ENCODE measurements at places on chromosomes 12 and 14.

DNA sequence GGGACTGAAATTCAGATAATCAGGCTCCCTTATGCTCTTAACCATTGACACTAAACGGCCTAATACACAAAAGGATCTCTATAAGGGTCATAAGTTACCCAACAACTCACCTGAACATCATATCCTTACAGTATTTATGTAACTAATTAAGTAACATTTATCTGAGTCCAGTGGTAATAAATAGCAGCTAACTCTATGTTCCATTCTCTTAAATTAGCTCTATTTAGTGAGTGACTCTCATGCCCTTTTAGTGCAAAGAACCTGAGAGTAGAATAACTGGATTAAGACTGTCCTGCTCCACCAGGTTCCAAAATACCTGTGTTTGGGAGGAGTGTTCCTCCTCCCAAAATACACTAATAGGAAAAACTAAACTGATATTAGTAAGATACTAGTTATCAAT, 9.8 kb downstream of the SCAF11 start:
- DNase-seq: no peak

- DNase-seq: no peak
These were observed 8.1 kb upstream of the PTGDR start for GRCh38 chr14:52259434-52259833.

DNA sequence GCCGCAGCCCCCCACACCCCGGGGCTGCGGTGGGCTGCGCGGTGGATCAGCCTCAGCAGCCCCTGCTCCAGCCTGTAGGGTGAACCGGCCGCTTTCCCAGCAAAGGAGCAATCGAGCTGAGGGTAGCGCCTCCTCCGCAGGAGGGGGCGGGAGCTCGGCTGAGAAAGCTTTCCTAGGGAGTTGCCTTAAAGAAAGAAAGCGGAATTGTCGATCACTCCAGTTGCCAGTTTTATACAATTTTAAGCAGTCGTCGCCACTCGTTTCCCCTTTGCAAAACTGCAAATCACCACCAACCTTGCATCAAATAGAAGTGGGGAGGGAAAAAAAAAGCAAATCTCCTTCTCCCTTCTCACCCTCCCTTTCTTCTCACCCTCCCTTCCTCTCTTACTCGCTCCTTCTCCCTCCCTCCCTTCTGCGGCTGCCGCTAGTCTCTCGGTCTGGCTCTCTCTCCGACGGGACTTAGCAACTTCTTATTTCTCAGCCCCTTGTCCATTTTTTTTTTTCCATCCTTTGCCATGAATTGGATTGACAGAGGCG, at the start of gene PDE3A:
PDE3A (plus strand) TSS at position 424 of the 537 bp plus-strand sequence. CDS start 748 bp downstream, outside the sequence.
- no peak for DNase-seq

GRCh38 chr12:101287357-101287756, 7.5 kb downstream of the UTP20 start:
- DNase-seq: no peak

DNA sequence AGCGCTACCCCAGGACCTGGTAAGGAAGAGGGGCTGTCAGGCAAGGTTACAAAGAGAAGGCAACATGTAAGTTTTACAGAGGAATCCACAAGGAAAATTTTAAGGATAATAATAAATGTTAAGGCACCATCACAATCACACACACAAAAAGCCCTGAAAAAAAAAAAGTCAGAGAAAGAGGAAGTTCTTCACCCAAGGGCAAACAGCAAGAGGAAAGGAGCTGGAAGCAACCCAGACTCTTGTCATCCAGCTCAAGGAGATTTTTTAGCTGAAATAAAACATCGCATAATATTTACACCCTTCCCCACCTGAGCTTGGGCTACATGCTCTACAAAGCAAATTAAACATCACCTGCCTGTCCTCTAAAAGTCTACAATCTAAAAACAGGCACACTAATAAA, 9.5 kb downstream of the SPTB start:
- no peak for DNase-seq

GRCh38 chr14:56902385-56902784, 92.1 kb upstream of the OTX2 start:
- no peak for DNase-seq

DNA sequence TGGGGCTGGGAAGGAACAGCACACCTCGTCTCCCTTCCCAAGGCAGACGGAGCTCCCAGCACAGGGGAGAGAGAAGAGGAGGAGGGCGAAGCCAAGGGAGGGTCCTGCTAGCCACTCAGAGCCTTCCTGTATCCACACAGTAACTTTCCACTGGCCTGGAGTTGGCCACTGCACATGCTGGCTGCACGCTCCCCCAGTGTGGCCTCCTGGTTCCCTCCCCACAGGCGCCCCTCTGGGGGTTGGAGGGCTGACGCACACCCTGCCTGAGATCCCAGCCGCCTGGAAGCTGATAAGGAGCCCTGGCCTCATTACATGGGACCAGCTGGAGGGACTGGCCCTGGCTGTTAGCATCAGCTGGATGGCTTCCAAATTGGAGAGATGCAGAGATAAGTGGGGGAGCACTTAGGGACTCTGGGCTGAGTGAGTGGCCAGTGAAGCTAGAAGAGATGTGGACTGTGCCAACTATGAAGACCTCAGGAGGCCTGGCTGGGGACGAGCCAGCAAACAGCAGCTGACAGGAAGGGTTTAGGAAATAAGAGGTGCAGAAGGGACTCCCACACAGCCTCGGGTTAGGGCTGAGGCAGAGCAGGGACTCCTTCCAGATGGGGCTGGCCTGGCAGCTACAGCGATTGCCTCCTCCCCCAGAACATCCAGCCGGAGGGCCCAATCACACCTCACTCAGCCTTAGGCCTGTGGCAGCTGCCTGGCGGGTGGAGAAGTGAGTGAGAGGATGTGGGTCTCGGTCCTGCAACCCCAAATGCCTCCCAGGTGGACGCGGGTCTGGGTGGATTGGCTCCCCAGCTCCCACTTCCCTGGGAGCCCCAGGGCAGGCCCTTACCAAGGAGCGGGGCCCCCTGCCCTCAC, 26.3 kb upstream of the BCDIN3D start:
- no peak for DNase-seq

DNA sequence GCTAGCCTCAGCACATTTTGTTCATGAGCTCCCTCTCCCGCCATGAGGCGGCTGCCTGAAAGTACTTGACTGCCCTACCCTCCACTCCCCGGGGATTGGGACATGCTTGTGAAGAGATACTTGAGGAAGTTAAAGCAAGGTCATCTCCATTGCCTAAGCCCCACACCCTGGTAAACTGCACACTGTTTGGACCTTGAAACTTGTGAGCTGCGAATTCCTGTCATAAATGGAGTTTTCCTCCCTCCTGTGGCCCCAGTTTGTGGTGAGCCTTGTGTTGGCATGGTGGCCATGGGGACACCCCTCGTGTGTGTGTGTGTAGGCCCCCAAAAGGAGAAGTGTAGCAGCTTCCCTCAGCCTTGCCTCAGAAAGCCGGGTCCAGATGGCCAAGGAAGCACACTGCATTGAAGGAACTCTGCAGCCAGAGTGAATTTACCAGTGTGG, 395.5 kb downstream of the ZFP36L1 start:
- no peak for DNase-seq

DNA sequence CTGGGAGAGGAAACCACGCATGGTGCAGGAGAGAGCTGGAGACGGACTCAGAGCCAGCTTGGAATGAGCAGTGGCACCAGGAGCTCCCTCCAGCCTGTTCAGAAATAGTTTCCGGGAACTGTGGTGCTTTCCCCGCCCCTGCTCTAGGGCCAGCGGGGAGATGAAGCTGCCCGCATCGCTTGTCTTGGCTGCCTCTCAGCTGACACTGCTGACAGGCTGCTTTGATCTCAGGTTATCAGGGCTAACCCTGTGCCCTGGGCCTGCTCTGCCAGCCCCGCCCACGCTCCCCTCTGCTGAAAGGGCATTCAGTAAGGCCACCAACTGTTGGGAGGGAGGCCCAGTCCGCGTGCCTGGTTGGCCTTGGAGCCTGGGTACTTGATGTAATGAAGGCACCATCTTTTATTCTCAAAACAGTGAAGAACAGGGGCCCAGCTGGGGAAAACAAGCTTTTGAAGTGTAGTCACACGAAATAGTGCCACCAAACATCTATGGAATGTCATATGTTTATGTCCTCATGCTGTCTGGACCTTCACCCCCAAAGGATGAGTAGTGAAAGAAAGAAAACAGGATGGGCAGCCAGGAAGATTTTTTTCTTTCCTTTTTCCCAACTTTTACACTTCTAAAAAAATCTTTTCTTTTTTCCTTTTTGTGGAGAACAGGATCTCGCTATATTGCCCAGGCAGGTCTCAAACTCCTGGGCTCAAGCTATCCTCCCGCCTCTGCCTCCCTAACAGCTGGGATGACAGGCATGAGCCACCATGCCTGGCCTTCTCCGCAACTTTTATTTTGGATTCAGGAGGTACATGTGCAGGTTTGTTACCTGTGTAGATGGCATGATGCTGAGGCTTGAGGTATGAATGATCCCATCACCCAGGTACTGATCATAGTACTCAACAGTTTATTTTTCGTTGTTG, 115.9 kb upstream of the TBX3 start:
- no peak for DNase-seq

DNA sequence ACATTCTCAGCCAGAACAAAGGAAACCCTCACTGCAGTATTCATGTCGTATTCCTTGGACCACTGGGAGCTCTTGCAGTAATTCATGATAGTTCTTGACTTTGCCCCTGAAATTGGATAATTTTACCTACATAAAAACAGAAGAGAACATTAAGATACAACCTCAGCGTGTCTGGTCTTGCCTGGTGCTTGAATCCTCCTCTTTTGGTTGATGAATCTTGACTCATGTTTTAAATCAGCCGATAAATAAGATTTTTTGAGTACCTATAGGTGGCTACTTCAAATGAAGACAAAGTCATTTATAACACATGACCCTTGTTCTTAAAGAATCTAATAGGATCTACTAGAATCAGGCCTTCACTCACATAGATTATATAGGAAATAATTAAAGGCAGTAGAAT, 221.0 kb downstream of the PTPRO start:
- no peak for DNase-seq

- no peak for DNase-seq
These were observed 27.0 kb downstream of the IL26 start for GRCh38 chr12:68198507-68199086.

GRCh38 chr12:2624543-2625288, 170.1 kb upstream of the FKBP4 start:
- no peak for DNase-seq
